Muscle of leg (tissue), 16 donors: ENCODE measurements at places on chromosomes 13 and 19. TPM values are rescaled to one million over a fixed set of nuclear protein-coding genes. Genes with fewer than 3 reads are reported as not detected.

DNA sequence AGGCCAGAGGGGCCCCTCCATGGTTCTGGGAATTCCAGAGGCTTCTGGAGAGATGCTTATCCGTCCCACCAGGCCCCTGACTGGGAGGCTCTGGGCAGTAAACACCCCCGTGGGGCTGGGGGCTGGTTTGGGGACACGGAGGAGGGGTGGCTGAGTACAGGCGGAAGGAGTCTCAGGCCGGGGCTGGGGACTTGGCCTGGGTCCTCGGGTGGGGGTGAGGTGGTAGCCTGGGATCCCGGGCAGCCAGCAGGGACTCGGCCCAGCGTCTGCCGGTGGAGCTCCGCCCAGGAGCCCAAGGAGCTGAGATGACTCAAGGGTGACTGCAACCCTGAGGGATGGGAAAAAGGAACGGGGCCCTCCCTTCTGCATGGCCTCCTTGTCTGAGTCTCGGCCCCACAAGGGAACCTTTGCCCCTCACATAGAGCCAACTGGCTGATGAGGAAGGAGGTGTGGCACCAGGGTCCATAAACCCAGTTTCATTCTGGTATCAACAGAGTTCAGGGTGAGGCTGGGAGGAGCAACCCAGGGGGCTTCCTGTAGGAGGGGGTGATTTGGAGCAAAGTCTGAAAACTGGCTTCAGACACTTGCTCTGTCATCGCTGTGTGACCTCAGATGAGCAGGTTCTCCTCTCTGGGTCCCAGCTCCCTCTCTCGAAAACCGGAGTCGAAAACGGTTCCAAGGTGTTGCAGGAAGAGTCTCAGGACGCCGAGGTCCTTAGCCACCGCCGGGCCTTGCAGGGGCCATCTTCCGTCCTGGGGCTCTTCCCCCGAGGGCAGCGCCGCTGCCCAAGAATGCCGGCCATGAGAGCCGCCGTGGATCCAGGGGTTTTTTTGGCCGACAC, 809 bp downstream of the MISP start:
- DNase-seq, result no peak

DNA sequence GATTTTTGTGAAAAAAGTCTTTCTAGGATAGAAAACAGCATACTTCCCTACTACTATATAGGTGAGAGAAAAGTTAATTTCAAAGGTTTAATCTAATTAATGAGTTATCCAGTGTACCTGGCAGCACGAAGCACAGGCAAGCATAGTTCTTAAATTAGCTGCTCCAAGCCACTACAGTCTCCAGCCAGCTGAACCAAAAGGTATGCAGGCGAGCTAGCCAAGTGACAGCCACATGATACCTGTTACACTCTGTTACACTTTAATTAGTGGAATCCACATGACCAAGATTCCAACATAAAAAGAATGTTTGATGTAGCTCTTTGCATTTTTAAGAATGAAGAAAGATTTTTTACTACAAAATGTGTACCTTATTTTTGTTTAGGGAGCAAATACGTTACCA, 15.5 kb downstream of the SLC25A30 start:
- no peak for DNase-seq

GRCh38 chr19:27679399-27679798, 1533.6 kb downstream of the UQCRFS1 start:
- DNase-seq, result no peak

GRCh38 chr13:97373787-97374186, 60.2 kb upstream of the RAP2A start:
- no peak for DNase-seq

DNA sequence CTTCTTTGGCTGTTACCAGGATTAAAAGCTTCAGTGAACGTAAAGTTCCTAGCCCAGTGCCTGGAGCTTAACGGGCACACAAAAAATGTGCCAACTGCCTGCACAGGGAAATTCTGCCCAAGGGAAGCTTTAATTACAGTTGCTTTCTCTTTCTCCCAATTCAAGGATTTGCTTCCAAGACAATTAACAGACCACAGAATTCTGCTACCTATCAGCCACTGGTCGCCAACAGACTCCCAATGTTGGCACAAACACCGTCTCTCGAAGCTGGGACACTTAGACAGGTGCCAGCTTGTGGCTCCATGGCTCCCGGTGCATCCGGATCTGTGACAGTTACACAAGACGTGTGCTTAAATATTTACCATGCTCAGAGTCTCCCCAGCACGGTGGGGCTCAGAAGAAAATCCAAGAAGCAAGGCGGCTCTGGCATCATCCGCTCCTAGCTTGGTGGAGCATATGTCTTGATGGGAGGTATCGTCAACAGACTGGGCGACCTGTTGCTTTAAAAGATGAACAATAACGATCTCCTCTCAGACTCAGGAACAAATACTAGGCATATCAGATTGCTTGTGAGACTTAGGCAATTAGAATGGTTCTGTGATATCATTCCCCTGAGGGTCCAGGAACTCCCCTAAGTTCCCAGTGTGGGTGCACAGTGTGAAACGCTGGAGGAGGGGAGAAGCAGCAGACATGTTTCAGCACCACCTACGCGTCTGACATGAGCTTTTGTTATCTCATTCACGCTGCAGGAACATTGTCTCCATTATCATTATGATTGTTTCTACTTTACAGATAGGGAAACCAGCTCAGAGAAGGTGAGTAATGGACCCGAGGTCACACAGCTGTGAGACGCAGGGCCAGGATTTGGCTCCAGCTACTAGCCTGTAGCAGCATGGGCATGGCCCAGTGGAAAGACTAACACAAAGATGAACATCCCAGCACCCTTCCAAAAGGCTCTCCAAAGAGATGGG, 61.6 kb downstream of the ALOX5AP start:
- no peak for DNase-seq

DNA sequence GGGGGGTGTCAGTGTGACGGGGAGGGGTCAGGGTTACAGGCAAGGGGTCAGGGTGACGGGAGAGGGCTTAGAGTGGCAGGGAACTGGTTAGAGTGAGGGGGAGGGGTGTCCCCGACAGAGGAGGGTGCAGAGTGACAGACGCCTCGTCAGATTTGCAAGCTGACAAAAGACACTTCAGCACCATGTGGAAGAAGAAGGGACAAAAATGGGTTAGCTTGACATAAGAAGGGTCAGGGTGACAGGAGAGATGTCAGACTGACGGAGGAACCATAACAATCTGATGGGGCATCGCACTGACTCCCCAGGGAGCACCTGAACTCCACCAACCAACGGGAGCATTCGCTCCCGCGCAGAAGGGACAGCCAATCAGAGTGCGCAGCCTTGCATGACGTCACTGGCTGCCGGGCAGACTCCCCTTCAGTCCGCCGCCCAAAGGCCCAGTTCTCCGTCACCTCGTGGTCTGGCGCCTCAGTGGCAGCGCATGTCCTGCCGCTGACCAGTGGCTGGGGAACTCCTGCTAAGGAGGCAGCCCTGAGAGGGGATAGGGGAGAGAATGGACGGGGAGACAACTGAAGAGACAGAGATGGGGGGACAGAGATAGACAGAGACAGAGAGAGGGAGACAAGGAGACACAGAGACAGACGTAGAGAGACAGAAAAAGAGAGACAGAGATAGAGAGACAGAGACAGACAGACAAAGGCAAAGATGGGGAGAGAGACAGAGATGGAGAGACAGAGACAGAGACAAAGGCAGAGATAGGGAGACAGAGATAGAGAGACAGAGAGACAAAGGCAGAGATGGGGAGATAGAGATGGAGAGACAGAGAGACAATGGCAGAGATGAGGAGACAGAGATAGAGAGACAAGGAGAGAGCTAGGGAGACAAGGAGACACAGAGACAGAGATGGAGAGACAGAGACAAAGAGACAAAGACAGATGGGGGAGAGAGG, 30.2 kb downstream of the C19orf81 start:
- DNase-seq, result peak; percentile 76

The KLHL26 gene
- 4.0 TPM for polyA plus RNA-seq

The SHD gene
- 94.0 TPM for polyA plus RNA-seq

The ADAMTSL5 gene
- polyA plus RNA-seq, result 7.2 TPM

The APOE gene
- 38.8 TPM for polyA plus RNA-seq

The PCDH8 gene
- polyA plus RNA-seq, result 0.79 TPM

The PTGIR gene
- polyA plus RNA-seq, result 3.1 TPM

The RNU6-9 gene
- polyA plus RNA-seq, result not detected

The LRCH1 gene
- 18.1 TPM for polyA plus RNA-seq
